PC-9 (cell line): ENCODE measurements at places on chromosomes 7 and 10. TPM values are rescaled to one million over a fixed set of nuclear protein-coding genes. Genes with fewer than 3 reads are reported as not detected.

The TACR2 gene
- 0.23 TPM in 1 of 2 replicates, not detected in the other for total RNA-seq

The LUC7L2 gene
- 111 and 149 TPM in 2 replicates for total RNA-seq

- no peak for DNase-seq
Measured at GRCh38 chr10:9814285-9814864, 1203.3 kb upstream of the CELF2 start.

DNA sequence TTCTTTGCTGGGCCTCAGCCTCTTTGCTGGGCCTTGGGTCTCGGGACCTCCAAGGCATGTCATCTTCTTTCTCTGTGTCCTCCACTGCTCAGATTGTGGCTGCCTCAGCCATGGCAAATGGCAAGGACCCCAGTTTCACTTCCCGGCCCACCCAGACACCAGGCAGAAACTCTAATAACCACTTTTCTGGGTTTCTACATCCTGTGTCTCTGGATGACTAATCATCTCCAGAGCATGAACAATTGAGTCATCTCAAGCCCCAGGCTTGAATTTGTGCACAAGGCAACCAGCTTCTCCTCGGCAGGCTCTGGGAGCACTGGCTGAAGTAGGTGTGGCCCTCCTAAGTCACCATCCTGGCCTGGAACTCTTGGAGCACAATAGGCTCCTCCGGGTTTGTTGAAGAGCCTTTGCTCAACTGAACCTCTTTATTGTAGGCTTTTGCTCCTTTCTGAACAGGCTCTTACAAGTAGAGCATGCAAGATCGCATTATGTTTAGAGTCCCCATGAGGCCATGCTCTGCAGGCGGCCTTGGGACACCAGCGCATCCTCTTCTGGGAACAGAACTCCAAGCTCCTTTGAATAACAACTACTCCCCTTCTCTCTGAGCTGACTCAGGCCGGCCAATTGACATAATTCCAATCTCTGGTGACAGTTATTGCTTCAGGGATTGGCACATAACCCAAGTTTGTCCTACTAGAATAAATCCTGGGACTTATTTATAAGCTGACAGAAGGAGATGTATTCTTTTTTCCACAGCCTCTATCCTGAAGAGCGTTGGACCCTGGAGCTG, 218.1 kb downstream of the WDR11 start:
- no peak for DNase-seq

GRCh38 chr10:103396789-103397087, 312 bp downstream of the PDCD11 start:
- no peak for DNase-seq

DNA sequence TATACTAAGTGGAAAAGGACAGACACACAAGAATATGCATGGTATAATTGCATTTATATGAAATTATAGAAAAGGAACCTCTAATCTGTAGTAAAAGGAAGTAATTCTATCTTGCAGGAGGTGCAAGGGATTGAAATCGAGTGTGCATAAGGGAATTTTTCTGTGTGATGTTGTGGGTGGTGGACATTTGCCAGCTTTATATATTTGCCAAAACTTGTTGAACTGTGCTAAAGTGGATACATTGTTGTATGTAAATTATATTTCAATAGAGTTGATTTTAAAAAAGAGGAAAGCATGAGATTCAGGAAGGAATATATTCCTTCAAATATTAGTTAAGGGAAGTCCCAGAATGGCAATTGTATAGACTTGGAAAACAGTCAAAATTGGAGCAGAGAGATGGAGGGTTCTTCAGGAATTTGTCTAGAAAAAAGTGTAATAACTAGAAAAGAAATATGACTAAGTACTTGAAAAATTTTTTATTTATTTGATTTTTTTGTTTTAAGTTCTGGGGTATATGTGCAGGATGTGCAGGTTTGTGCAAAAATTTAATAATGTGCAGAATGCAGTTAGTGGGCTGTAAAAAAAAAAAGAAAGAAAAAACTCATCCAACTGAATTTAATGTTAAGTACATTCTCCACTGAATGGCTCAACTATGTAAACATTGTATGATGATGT, 96.1 kb downstream of the ARL4A start:
- DNase-seq = no peak
